ENCODE measurements at places on chromosomes 5 and 9. TPM values are rescaled to one million over a fixed set of nuclear protein-coding genes. Genes with fewer than 3 reads are reported as not detected.

Gene ARSK
- 5.5 TPM for total RNA-seq

Gene FSD1L
- total RNA-seq, result 5.6 TPM

Gene JAKMIP2
- 4.3 TPM for total RNA-seq

Gene CYSRT1
- total RNA-seq, result 1.4 TPM

Gene TCF7
- 9.5 TPM for total RNA-seq

Gene SH3RF2
- 0.23 TPM for total RNA-seq

Gene COL5A1
- 24.3 TPM for total RNA-seq

Gene DDX4
- total RNA-seq, result not detected

GRCh38 chr9:96615411-96615810 is 4.2 kb downstream of the CDC14B start:
- no peak for DNase-seq

DNA sequence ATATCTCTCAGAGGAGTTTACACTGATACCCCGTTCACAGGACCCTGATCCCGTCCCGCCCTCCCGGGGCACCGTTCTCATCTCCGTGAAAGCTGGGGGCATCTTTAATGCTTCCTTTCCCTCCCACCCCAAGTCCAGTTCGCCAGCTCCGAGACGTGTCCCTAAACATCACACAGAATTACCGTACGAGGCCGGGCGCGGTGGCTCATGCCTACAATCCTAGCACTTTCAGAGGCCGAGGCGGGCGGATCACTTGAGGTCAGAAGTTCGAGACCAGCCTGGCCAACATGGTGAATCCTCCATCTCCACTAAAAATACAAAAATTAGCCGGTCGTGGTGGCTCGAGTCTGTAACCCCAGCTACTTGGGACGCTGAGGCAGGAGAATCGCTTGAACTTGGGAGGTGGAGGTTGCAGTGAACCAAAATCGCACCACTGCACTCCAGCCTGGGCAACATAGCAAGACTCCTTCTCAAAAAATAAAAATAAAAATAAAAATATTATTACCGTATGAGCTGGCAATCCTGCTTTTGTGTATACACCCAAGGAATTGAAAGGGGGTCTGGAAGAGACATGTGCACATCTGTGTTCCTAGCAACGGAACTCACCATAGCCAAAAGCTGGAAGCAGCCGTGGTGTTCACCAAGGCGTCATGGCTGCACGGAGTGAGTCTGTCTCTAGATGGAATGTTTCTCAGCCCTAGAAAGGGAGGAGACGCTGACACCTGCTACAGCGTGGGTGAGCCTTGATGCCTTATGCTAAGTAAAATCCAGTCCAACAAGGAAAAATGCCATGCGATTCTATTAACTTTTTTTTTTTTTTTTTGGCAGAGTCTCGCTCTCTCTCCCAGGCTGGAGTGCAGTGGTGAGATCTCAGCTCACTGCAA is 1.2 kb upstream of the ABO start:
- no peak for DNase-seq

- peak; percentile 54 for DNase-seq
Observed at GRCh38 chr5:90932052-90932699, 373.6 kb downstream of the ADGRV1 start.

GRCh38 chr5:115842952-115843351 is 1.2 kb downstream of the AP3S1 start:
- DNase-seq, result no peak

GRCh38 chr9:116276651-116277121 is 123.1 kb downstream of the PAPPA start:
- no peak for DNase-seq

GRCh38 chr9:134811673-134812342 is 68.8 kb upstream of the FCN2 start:
- DNase-seq, result no peak

- DNase-seq, result no peak
Observed at GRCh38 chr5:11684607-11685006, 219.6 kb downstream of the CTNND2 start.

DNA sequence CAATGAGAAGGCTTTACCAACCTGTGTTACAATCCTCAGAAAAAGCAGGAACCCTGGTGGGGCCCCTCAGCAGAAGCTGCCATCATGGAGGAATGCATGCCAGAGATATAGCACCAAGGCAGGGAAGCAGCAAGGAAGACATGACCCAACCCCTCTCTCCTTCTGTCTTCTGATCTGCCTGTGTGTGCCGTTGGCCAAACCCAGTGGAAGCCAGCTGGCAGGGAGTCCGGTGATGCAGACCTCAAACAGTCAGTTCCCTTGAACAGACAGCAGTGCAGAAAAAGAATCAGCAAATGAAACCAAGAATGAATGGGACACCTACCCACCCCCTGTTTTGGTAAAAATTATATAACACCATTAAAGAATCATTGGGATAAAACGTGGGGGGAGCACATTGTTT is 234.2 kb downstream of the ZNF608 start:
- DNase-seq, result no peak

DNA sequence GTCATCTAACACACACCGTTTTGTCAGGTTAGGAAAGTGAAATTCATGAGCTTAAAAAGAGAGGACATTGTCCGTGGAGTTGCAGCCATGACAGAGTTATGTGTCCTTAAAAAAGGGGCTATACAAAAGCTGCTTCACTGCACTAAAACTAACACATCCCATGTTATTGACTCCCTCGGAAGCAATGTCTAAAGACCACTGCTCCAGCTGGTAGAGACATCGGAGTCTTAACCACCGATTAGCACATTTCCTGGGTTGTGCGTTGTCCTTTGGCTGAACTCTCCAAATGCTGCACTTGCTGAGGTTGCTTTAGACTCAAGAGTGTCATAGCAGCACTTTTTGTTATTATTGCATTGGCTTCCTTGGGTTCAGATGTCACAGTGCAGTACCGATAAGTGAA is 128.3 kb upstream of the C9orf72 start:
- no peak for DNase-seq
